CD4-positive, alpha-beta T cell treated with Interleukin-10 for 1 hour (primary cell): ENCODE measurements at places on chromosomes 7 and 10.

DNA sequence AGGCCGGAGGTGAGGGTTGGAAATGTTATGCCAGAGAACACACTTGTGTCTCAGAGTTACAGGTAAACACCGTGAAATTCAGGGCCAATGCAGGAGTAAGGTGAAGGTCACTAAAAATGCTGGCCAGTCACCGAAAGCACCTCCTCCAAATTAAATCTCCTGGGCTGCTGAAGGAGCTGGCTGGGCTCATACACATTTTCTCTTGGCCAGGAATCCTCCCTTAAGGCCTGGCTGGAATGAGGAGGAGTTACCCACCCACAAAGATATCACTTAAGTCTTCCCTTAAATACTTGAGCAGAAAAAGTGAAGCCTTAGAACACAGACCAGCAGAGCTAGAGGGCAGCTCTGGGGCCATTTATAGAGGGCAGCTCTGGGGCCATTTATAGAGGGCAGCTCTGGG is 46.3 kb downstream of the HTRA1 start:
- DNase-seq, result no peak

- DNase-seq, result peak; percentile 90
Measured at GRCh38 chr7:40134428-40135316, at the start of the genes MPLKIP and SUGCT. Gene MPLKIP (minus strand): TSS chr7:40134622. CDS start chr7:40134567, 55 bp downstream. Gene SUGCT (plus strand): TSS chr7:40135005.

DNA sequence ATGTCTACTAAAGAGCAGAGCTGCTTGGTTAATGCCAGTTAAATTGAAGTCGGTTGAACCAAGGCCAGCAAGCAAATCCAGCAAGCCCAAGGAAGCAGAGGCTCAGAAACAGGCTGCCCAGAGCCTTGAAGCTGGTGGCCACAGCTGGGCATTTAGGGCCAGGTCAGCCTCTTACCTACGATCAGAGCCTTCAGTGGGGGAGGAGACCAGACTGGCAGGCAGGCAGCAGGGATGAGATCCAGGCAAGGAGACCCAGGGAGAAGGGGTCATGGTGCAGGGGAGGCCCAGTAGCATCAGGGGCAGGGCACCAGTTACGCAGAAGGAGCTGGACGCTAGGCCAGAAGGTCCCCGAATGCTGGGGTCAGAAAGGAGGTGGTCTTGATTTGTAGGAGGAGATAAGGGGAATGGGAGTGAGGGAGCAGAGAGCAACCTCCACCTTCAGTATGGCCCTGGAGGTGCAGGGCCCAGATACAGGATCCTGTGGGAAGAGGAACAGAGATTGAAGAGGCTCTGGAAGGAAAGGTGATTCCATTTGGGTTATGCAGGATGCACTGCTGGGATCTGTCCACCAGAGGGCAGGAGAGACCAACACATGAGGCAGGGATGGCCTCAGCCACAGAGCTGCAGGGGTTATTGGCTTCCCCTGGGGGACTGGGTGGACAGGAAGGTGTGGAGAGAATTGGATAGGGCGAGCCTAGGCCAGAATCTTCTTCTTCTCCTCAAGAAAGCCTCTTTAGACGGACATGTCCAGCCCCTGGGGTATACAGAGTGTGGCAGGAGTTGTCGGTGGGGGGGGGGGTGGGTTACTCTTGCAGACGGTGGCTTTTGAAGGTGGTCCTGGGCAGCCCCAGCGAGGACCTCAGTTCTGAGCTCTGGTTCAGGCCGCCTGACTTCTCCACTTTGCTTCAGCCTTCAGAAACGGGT is 132.6 kb upstream of the PODXL start:
- DNase-seq, result peak; percentile 58

- no peak for DNase-seq
Measured at GRCh38 chr10:89164080-89164479, 43.0 kb downstream of the CH25H start.

DNA sequence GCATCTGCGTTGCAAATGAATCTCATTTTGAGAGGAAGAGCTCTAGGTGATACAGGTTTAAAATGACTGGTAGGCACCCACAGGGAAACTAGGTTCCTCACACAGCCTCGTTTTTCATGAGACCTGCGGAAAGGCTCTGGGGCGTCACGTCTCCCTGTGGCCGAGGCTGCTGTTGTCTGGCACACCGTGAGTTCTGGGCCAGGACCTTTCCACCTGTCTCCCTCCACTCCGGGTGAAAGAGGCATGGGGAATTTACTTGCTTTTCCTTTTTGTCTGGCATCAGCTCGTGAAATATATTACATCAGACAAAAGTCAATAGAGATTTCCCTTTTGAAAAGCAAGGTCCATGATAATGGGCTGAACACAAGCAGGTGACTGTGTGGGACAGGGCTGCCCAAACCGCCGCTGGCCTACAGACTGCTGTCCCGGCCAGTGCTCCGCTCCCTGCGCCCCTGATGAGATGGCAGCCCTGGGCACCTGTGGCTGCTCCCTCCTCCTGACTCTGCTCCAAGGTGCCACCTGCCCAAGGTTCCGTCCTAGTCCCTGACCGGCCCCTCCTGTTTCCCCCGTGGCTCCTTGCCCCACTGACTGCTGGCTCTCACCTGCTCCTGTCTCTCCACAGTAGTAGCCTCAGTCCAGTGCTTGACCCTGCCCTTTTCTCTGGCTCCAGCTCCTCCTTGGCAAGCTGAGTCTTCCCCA is 109.6 kb downstream of the NKX6-2 start:
- DNase-seq, result no peak

DNA sequence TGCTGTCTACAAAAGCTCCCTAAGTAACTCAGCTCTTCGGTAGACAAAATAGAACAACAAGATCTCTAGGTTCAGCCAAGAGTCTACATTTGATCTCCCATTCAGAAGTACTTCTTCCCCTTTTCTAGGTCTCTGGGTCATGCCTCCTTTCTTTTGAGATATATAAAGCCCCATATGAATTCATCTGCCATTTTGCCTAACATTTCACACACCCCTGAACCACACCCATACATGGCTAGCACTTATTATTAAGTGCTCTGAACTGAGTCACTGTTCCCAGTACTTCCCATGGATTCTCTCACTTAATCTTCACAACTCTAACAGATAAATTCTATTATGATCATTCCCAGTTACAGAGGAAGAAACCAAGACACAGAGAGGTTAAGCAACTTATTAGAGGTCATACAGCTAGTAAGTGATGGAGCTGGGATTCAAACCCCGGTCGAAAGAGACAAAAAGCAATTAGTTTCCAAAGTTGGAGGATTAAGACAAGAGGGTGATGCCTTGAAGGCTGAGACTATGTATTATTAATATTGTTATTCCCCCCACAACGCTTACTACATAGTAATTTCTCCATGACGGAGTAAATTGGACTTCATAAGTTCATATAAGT is 17.3 kb downstream of the MYOF start:
- no peak for DNase-seq

DNA sequence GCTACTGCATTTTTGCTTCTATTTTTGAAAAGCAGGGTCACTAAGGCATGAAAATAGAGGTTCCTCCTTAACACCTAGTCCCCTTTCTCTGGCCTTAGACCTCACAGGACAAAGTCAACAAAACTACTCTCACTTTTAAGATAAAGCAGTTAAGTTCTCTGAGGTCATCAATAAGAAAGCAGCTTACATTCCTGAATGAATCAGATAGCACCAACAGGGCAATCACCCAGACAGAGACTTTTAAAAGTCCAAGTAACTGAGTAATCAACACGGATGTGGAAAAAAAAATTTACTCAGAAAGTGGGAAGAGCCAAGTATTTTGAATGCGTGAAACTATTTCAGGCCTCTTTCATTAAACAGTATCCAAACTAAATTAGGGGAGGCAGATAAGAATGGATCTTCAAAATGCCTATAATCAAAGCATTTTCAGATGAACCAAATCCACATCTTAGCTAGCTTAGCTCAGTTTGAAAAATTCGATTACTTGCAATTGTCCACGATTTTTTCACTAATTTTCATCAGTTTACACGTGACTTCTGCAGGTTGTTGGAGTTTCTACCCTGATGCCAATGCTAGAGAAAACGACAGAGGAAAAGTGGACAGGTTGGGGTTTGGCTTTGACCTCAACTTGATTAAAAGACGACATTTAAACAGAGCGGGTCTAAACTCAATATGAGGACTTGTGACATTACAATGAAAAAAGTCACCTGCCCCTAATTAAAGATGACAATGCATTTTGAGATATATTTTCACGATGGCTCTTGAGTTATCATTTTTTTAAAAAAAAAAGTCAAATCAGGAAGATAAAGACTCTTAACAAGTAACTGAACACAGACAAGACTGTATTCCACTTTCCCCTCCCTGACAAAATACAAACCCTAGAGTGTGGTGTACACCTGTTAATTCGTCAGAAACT is 1.6 kb downstream of the BEND7 start:
- DNase-seq, result no peak

DNA sequence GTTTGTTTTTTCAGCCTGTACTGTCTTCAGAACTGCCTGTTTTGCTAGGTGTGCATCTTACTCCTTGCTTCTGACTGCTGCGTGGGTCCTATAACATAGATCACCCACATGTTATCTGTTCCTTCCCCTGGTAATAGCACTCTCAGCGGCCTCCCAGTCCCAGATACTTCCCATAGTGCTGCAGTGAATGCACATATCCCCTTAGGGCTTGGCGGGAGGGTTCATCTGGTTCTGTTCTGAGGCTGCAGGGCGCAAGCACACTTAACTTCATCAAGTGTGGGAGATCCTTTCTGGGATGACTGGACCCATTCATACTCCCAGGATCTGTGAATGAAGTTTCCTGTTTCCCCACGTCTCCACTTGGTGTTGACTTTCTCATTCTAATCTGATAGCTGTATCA is 90.7 kb downstream of the CELF2 start:
- DNase-seq, result no peak

DNA sequence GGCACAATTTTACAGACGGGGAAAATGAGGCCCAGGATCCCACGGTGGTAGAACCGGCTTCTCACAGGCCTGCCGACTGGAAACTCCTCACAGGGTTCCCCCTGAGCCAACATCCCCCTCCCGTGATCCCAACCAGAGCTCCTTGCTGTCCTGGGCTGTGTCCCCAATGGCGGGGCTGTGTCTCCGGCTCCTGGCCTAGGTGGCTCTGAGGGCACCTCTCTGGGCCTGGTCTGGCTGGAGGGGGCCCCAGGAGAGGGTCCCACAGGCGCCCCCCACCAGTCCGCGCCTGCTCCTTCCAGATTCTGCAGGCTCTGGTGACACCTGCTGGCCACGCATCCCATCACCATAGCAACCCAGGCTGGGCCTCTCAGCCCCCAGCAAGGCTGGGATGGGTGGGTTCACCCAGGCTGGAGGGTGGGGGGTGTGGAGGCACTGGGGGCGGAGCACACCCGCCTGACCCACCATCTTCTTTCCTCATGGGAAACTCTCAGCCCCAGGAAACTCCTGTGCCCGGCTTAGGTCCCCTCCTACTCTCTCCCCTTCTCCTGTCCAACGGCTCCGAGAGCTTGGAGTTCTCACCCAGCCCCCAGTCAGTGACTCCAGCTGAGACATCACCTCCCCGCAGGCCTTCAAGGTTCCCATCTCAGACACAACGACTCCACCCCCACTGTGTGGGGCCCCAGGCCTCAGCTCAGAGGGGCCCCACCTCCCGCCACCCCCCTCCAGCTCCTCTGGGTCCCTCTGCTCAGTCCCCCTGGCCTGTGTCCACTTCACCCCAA is 27.1 kb upstream of the TNRC18 start:
- peak; percentile 43 for DNase-seq

- peak; percentile 48 for DNase-seq
Measured at GRCh38 chr7:152313831-152314604, 121.8 kb downstream of the KMT2C start.

DNA sequence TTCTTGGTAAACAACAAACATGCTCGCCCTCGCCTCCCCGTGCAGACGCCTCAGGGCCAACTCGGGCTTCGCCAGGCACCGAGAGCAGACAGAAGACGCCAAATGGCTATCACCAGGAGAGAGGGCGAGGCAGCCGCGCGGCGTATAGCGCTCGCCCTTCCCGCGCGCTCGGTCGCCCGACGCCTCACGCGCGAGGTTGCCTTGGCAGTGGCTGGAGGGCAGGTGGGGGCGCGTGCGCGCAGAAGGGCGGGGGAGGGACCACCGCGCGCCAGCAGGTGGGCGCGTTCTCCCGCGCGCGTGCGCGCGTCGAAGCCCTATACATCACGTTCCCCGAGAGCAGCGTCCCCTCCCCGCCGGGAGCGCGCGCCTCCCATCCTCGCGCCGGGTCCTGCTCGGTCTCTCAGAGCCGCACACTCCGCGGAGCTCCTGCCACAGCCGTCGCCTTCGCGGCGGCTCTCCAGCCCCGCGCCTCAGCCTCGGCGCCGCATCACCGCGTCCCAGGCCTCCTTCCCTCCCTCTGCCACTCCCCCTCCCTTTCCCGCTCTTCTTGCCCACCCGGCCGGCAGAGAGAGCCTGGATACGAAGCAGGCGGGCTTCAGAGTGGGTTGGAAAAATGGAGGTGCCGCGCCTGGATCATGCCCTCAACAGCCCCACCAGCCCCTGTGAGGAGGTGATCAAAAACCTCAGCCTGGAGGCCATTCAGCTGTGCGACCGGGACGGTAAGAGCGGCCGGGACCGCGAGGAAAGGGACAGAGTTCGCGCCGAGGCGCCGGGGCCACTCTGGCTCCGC is at the start of gene PHYHIPL:
TSS of gene PHYHIPL (plus strand) at position 403 of the 790 bp plus-strand sequence. CDS start at position 614, 211 bp downstream.
- no peak for DNase-seq

- DNase-seq, result no peak
Measured at GRCh38 chr10:17710181-17710580, 41.8 kb upstream of the TMEM236 start.

- DNase-seq, result peak; percentile 53
Measured at GRCh38 chr10:79025199-79025832, 43.5 kb upstream of the ZMIZ1 start.

- DNase-seq, result no peak
Measured at GRCh38 chr7:91191771-91192170, 72.5 kb upstream of the FZD1 start.

DNA sequence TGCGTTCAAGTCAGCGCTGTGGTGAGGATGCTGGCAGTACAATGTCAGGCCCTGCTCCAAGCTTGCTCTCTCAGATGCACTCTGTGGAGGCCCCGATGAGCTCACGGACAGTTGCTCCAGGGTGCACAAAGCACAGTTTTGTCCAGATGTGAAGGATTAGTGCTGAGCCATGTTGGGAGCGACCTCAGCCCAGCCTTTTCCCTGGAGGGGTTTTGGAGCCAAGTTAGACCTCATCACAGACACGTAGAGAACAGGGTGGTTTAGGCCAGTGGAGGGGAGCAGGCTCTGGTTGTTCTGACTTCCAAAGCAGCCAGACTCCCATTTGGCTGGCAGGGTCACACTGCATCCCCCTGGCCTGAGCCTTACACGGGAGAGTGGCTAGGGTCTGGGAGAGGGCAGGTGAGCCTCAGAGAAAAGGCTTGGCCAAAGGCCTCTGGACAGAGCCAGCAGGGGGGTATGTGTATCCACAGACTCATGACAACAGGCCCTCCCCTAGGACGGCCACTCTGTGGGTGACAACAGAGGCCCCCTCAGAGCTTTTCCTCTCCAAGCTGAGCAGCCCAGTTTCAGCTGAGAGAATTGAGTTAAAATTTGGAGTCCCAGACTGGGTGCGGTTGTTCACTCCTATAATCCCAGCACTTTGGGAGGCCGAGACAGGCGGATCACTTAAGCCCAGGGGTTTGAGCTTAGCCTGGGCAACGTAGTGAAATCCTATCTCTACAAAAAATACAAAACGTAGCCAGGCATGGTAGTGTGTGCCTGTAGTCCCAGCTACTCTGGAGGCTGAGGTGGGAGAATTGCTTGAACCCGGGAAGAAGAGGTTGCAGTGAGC is 4.7 kb downstream of the PLAC9 start:
- DNase-seq, result no peak

GRCh38 chr7:26153241-26153822 is 1.3 kb downstream of the NFE2L3 start:
- no peak for DNase-seq

- DNase-seq, result no peak
Measured at GRCh38 chr7:133024596-133024995, 57.3 kb downstream of the CHCHD3 start.

- no peak for DNase-seq
Measured at GRCh38 chr10:6116806-6117205, 28.0 kb downstream of the RBM17 start.

- peak; percentile 52 for DNase-seq
Measured at GRCh38 chr10:110802551-110803238, 69.0 kb upstream of the PDCD4 start.
